ENCODE measurements at places on chromosomes 3 and 15.
A peak's percentile ranks its signal among the peaks of the same experiment; 100 is the strongest.

DNA sequence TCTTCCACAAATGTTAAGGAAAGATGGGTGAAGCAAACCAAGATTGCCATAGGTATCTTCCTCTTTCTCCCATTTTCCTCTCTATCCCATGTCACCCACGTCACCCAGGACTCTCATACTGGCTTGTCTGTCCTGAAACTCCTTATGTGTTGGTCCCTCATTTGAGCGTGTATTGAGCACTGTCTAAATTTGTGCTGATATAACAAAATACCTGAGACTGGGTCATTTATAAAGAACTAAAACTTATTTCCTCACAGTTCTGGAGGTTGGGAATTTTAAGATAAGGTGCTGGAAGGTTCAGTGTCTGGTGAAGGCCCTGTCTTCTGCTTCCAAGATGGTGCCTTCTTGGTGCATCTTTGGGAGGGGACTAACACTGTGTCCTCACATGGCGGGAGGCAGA, 186.9 kb upstream of the SLC24A5 start:
- DNase-seq, result no peak

- DNase-seq, result no peak
Measured at GRCh38 chr15:87287156-87287555, 969.4 kb downstream of the NTRK3 start.

DNA sequence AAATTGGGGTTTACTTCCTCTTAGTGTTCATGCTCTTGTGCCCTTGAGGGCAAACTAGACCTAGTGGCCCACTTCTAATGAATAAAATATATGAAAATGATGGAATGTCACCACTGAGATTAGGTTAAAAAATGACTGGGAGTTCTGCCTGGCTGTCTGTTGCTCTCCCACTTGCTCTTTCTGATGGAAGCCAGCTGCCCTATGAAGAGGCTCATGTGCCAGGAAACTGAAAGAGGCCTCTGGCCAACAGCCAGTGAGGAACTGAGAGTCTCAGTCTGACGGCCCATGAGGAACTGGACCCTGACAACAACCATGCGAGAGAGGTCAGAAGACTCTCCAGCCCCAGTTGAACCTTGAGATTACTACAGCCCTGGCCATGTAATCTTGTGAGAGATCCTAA, 107.1 kb upstream of the FHIT start:
- DNase-seq, result no peak

DNA sequence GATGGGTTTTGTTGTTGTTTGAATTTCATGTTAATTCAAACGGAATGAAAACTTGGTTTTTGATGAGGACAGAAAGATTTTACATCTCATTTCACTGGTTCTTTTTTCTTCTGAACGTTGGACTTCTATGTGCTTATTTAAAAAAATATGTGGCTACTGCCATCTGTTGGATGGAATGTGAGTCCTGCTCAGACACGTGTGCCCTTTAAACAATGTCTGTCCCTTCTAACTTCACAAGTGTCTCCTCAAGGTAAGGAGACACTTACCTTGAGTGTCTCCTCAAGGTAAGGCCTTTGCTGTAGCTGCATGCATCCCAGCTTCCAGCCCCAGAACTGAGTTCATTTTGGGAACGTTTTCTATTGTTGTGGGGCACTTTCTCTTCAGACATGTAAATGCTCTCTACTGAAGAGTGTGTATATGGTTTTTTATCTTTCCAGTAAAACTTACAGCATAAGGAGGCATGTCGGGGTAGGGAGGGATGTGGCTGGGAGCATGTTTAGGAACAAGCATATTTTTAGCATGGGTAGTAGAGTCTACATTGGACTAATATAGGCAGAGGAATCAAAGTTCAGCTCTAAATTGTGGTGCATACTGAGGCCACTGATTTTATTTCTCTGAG, 63.1 kb upstream of the UBE3A start:
- DNase-seq, result peak; percentile 28

DNA sequence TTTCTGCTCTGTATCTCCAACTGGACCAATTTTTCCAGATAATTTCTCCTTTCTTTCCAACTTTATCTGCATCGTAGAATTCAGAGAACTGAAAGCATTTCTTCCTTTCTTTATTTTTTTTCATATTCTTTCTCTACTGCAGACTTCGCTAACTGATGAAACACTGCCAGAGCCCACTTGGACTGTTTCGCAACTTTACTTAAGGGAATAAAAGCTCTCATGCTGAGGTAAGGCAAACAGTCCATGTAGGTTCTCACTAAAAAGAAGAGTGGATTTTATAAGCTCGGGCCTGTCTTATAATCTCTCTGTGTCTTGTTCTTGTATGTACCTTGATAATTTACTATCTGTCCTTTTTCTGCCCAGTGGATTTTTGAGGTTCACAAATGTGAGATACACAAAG, 163.5 kb downstream of the CNTN4 start:
- DNase-seq, result no peak

- DNase-seq, result no peak
Measured at GRCh38 chr3:114375608-114376421, 82.0 kb downstream of the TIGIT start.

Measured in AML-193 (cell line).